ENCODE measurements at places on chromosomes 1 and 21.

DNA sequence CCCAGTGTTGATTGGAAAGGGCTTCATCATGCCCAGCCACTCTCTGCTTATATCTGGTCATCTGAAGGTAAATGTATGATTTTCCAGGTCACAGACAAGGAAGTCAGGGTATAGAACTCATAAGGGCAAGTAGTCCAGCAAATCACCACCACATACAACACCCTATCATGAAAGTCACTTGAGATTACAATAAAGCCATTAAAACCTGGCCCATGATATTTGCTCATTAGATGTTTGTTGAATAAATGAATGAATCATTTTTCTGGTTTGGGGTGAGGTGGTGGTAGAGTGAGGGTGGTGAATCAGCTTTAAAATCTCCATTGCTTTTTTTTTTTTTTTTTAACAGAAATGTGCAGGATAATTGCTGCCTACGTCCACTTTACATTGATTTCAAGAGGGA, 91.9 kb downstream of the TGFB2 start:
- DNase-seq = no peak

DNA sequence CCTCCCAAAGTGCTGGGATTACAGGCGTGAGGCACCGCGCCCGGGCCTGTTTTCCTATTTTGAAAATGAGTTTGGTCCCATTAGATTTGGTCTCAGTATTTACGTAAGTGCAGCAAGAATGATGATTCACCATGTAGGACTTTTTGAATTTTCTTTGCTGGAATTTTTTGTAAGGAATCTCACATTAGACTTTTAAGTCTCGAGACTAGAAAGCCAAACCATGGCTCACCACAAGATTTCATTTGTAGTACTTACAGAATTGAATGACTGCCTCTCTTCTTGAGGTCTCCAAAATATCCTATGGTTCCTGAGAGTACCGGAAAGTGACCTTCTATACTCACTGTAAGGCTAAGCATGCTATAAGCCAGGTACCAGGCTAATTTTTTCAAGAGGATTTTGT, 325 bp downstream of the OR14A2 start:
- DNase-seq = no peak

DNA sequence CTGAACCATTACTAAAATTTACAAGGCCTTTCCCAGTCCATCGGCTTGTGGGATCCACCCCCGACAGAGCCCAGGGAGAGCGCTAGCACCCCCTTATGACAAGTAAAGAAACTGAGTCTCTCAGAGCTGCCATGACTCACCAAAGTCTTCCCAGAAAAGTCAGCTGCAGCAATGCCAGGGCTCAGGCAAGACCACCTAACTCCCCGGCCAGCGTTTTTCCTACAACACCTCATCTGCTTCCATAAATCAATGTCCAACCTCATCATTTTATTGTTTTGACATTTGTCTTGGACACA, 15.0 kb downstream of the DHCR24 start:
- no peak for DNase-seq

- no peak for DNase-seq
Observed at GRCh38 chr21:38843806-38844503, 38.2 kb downstream of the ETS2 start.

DNA sequence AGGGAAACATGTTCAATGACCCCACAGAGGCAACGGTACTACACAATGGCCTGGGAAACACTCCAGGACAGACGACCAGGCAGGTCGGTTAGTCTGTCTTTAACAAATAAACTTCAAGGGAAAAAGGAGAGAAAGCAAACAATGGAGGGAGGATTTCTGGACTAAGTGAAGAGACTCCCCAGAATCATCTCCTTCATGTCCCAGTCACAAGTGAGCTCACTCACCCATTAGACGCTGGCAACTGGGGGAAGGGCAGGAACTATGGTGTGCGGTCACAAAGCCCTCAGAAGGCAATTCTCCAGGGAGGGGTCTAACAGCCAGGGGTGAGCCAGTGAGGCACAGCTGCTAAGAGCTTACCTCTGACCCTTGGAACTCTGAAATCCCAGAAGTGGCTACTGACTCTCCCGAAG, 55.7 kb upstream of the NADK start:
- no peak for DNase-seq

Measured in NCI-H187 treated with DMSO at 0.1 percent for 48 hours (cell line).